GM12865 (cell line): ENCODE measurements at places on chromosomes 4 and X.

DNA sequence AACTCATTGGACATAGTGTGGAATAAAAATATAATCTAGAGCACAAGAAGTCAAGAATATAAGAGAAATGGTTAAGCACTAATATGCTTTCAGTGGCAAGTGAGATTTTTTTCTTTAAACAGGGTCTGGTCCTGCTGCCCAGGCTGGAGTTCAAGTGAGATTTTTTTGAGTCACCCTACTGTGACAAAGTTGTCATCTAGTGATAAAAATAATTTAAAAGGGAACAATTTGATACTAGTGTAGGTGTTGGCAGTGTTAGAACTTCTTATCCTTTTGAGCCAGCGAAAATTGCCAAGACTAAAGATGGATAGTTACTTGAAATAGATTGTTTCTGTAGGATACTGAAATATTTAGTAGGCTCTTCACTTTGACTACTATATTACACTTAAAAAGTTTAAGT lies 67.9 kb upstream of the TECRL start:
- no peak for DNase-seq

DNA sequence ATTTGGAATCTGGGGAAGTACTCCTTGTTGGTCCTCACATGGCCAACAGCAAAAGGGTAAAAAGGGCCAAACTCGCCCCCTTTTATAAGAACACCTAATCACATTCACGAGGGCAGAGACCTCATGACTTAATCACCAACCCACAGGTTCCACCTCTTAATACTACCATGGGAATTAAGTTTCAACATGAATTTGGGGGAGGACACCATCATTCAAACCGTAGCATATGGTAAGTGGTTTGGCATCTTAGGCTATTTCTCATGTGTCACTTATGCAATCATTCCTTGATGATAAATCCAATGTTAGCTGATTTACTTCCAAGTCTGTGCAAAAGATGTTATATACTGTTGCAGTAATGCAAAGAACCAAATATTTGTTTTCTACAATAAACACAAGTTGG lies 302.9 kb upstream of the FAM241A start:
- no peak for DNase-seq

DNA sequence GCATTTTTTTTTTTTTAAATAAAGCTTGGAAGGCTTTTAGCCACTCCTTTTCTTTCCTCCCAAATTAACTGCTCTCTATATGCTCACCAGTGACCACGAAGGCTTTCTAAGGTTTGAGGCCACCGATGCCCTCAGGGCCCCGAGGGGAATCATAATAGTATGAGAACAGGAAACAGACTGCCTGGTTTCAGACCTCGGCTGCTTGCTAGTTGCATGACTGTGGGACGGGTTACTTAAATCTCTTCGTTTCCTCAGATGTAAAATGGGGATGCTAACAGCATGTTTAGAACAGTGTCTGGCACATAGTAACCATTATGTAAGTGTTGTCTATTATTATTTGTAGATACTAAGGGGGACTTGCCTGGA lies 3.6 kb downstream of the LINC00632 start:
- DNase-seq, result peak; percentile 39

DNA sequence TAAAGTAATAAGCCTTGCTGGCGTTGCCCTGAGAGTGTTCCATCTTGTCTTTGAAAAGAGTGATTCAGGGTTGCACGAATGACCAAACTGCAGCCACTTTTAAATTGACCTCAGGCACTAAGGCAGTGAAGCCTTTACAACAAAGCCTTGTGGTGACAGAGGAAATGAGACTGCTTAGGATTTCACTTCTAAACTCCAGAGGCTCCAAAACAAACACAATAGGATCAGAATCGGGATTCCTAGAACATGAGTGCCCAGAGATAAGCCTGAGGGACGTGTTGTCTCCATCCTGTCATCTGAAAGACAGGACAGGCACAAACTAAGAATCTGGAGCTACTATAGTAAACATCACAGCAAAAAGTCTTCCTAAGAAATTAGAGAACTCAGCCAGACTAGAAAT lies 405.2 kb downstream of the PPARGC1A start:
- no peak for DNase-seq
